KG1 (cell line): ENCODE measurements at places on chromosomes 11 and 22.

DNA sequence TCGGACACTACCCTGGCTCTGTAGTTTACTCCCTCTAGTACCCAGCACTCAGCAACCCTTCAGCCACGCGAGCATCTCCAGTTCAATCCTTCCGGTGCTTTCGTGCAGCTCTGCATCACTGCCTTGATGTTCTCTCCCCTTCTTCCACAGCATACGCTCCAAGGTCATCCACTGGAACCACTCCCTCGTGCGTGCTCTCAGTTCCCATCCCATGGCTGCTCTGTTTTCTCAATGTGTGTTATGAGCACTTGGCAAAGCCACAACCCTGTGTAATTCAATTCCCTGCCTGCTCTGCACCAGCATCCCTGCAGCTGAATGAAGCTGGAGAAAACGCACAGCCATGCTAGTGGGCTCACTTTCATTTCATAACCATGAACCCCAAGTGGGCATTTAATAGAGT, 38.5 kb upstream of the NFRKB start:
- DNase-seq = no peak

DNA sequence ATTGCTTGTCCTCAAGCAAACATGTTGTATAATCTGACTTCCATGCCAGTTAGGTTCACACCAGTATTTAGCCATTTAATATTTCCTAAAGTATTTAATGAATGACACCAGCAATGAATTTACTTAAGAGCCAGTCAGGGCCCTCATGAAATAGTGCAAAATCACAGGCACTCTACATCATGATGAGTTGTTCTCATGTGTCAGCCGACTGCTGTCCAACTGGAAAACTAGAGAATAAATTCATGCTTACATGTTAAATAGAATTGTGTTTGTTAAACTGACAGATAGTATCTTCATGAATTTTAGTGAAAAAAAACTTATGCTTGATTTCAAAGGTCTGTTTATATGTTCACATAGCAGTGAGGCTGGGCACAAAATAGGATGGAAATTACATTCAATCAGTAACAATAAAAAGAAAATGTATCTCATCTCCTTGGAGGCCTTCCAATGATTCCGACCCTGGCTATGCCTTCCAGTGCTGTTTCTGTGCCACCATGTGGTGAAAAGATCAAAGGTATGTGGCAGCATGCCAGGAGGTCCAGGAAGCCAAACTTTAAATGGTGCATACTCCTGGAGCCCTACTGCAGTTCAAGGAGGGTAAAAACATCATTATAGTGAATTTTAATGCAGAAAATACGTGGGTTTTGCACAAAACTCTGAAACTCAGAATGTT, 45.2 kb downstream of the CTSC start:
- DNase-seq = no peak

- DNase-seq = no peak
These were observed 22.6 kb downstream of the CABIN1 start for GRCh38 chr22:24033731-24034130.

DNA sequence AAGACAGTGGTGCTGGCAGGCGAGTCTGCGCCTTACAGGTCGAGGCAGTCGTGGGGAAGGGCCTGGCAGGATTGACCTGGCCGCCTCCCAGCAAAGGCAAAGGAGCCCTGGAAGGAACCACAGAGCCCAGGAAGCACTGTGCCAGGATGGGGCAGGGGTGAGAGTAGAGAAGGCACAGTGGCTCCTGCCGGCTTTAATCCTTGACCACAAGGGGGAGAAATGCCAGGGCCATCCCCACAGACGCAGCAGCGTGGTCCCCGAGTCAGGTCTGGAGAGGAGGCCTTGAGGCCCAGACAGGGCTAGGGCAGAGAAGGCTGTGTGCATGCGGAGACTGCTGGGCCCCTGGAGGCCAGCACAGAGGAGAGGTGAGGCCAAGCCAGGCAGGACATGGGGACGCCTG, 9.9 kb upstream of the NDUFS8 start:
- DNase-seq = no peak
